Activated B cell treated with CpG ODN at 0.5 μM for 24 hours (primary cell): ENCODE measurements at places on chromosomes 7 and 10. TPM values are rescaled to one million over a fixed set of nuclear protein-coding genes. Genes with fewer than 3 reads are reported as not detected.

The SPOCK2 gene
- 24.2 and 27.8 TPM in 2 replicates for total RNA-seq

The WNT16 gene
- 4.9 and 6.7 TPM in 2 replicates for total RNA-seq

The ZNF107 gene
- total RNA-seq: 40.3 and 50.5 TPM in 2 replicates

The NUPR2 gene
- total RNA-seq: not detected in 2 replicates

The NPC1L1 gene
- not detected in 2 replicates for total RNA-seq

The CPEB3 gene
- 2.2 and 2.5 TPM in 2 replicates for total RNA-seq

The ATRNL1 gene
- total RNA-seq: 1.0 and 1.2 TPM in 2 replicates

The FKBP9 gene
- total RNA-seq: 0.51 and 0.69 TPM in 2 replicates

The CCDC6 gene
- total RNA-seq: 27.9 and 32.2 TPM in 2 replicates

The GNAT3 gene
- not detected in 2 replicates for total RNA-seq

The STOX1 gene
- 0.10 and 0.16 TPM in 2 replicates for total RNA-seq

The DLD gene
- total RNA-seq: 55.0 and 66.1 TPM in 2 replicates

The SORCS3 gene
- not detected in 2 replicates for total RNA-seq

The CYP3A7 gene
- total RNA-seq: not detected in 2 replicates

The TEX47 gene
- not detected in 2 replicates for total RNA-seq

The GIMAP2 gene
- 19.5 and 21.7 TPM in 2 replicates for total RNA-seq

The PTPN12 gene
- total RNA-seq: 31.2 and 39.2 TPM in 2 replicates

The MACC1 gene
- 13.9 and 20.3 TPM in 2 replicates for total RNA-seq

The DYDC2 gene
- total RNA-seq: not detected in 2 replicates

The TUBAL3 gene
- total RNA-seq: not detected in 2 replicates

The ANKRD30A gene
- not detected in 2 replicates for total RNA-seq

The ZMIZ1 gene
- 88.2 and 93.9 TPM in 2 replicates for total RNA-seq

The TCERG1L gene
- not detected in 2 replicates for total RNA-seq
